Stimulated activated CD8-positive, alpha-beta memory T cell treated with anti-CD3 and anti-CD28 coated beads, Interleukin-2, amount 100 ng/mL, for 1 hour (primary cell): ENCODE measurements at places on chromosomes 2 and 18.

DNA sequence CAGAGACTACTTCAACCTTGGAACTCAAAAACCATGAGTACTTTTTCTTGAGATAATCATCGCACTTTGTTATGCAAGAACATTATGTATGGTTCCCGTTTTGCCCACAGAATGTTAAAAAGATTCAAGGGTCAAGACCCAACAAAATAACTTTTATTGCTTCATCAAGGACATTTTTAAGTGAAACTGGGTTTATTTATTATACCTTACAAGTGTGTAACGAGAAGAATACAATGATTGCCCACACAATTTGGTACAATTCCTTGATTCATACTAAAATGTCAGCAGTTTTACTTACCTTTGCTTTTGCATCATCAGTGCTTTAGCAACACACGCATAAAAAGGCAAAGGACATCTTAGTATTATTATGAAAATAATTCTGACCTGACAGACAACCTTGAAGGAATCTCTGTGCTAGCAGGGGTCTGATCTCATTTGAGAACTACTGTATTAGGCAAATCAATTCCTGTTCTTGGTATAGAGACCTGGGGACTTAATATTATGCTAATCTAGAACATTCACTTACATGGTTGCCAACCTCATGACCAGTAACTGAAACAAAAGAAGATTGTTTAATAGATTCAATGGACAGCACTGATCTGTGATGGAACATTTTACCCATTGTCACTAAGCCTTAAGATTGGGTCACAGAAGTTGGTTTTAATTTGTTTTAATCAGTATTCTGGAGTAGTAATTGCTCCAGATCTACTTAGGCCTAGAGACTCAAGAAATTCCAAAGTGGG, 16.2 kb downstream of the CCDC88A start:
- DNase-seq: no peak

GRCh38 chr2:10917927-10918326, 6.2 kb downstream of the KCNF1 start:
- DNase-seq: no peak

DNA sequence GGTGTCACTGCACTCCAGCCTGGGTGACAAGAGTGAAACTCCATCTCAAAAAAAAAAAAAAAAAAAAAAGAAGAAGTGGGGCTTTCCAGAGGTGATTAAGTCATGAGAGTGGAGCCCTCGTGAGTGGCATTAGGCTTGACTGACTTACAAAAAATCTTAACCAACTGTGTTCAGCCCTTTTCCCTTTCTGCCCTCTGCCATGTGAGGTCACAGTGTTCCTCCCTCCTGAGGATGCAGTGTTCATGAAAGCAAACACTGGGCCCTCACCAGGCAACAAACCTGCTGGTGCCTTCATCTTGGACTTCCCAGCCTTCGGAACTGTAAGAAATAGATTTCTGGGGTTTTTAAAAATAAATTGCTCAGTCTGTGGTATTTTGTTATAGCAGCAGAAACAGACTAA, 37.0 kb upstream of the METTL21A start:
- DNase-seq: no peak

- DNase-seq: no peak
Measured at GRCh38 chr18:59917422-59917821, 17.6 kb downstream of the PMAIP1 start.

DNA sequence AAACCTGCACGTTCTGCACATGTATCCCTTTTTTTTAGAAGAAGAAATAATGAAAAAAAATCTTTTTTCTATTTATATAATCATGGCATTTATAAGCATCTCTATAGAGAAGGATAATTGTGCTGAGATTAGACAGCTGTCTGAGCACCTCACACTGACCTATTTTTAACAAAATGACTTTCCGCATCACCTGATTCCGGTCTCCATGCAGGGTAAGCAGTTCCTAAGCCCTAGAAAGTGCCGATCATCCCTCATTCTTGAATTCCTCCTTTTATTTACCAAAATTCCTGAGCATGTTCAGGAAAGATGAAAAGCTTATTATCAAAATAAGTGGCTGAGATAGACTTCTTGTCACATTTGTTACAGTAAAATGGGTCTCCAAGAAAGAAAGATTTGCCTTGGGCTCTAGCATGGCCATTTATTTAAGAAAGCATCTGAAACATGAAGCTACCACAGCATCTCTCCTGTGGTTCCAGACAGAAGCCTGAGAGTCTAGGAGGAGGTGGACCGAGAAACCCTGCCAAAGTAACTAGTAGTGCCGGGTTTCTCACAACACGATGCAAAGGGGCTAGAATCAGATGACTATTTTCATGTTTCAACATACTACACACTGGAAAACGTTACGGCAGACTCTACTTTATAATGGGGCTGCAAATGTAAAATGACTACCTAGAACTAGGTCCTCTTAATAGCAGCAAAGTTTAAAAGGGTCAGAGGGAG, 670 bp downstream of the GKN1 start:
- DNase-seq: no peak

DNA sequence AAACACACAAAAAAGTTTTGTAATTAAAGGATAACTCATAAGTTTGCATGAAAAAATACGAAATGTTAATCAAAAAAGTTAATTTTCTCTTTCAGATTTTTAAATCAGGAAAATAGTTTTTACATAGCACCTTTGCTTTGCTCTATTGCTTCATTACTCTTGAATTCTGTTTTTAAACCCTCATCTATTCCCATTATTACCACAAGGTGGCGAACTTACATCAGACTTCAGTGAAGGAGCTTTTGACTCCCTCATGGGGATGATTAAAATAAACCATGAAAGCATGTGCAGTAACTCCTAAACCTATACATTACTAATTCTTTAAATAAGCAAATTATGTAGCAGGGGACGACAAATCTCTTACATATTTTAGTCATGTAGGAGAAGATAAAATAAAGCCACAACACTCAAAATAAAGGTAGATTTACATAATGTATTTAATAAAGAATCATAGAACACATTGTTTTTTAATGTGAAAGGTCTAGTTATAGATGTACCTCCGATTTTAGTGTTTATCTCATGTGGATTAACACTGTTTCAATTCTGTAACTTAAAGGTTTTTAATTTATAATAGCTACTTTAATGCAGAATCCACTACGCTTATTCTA, 105.2 kb downstream of the NETO1 start:
- DNase-seq: no peak

DNA sequence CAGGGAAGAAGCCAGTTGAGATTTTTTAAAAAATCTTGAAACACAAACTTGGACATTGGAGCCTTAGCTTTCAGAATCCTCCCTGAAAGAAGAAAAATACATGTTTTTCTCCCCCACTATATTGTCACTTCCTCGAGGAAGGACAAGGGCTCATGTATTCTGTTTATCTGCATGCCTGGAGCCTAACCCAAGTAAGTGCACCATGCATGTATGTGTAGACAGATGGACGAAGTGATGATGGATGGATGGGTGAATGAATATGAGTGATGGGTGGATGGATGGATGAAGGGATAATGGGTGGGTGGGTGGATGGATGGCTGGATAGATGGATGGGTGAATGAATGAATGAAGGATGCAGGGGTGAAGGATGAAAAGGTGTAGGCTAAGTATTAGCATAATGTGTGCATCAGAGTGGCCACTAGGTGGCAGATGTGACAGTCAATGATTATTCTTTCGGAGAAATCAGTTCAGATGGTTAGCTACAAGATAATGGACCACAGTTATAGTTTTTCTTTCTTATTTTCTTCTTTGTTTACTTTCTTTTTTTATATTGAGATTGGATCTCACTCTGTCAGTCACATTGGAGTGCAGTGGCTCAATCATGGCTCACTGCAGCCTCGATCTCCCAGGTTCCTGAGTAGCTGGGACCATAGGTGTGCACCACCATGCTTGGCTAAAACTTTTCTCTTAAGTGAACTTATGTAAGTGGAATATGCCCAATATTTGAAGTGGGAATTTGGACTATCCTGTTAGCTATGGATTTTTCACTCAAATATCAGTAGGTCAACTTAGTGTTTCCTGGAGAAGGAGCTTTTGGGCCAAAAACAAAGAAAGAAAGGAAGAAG, 18.5 kb upstream of the CCDC93 start:
- no peak for DNase-seq

- no peak for DNase-seq
Measured at GRCh38 chr18:64398320-64398719, 249.4 kb upstream of the LINC00305 start.

DNA sequence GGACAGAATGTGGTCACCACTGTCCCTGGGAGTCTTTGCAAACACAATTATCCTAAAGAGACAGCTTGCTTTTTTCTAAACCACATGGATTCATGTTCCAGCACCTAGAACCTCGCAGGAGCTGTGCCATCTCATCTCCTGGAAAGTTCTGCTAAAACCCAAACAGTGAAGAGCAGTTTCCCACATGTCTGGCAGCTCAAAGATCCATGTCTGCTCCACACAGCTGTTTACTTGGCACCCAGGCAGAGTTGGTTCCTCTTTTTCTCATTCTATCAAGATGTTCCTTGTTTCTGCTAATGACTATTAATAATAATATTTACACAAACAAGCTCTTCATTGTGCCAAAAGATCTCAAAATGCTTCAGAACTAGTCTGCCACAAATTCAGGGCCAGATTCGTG, 30.1 kb upstream of the PID1 start:
- no peak for DNase-seq

- no peak for DNase-seq
Measured at GRCh38 chr2:38128653-38129052, 52.7 kb upstream of the CYP1B1 start.

DNA sequence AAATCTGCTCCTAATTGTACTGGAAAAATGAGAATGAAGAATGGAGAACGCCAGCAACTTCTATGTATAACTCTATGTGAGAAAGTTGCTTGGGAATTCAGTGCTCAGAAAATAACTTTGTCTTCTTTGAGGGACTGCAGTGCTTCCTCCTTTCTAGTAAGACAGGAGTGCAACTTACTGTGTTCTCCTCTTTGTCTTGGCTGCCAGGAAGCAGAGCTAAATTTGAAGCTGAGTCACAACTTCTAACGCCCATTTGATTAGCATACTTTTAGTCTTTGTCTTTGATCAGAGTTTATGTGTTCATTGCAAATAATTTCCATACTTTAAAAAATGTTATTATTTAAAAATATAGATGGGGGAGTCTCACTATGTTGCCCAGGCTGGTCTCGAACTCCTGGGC, 6.6 kb downstream of the ARHGAP25 start:
- DNase-seq: no peak

DNA sequence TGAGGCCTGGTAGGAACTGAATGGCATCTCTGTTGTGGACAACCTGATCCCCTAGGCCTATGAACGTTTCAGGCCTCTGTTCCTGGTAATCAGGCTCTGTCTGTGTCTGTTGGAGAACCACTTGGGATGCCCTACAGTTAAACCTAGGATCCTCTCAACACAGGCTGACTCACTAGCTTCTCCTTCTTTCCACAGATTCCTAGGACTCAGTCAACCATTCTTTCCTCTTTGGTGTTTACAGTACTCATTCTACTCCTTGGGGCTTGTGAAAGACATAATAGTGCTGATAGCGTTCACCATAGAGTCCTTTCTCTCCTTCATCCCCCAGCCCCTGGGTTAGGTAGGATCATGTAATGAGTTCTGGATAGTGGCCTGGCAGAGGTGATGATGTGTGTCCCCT, 544.3 kb downstream of the METTL4 start:
- DNase-seq: no peak

GRCh38 chr2:159497256-159497655, 119.1 kb downstream of the BAZ2B start:
- no peak for DNase-seq

- no peak for DNase-seq
Measured at GRCh38 chr2:100991404-100991773, 10.7 kb upstream of the RPL31 start.

DNA sequence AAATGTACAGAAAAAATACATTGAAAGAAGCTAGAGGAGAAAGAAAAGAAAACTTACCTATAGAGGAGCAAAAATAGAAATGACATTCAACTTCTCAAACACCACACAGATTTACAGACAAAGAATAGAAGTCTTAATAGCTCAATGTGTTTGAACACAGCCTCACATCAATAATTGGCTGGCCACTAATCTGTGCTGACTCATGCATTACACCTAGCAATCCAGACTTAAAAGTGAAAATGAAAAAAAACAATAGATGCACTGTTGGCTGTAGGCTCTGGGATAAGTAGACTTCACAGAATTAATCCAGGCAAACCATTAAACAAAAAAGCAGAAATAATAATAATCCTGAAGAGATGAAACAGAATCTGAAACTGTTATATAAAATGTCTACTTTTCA, 961.3 kb upstream of the CELF4 start:
- no peak for DNase-seq

GRCh38 chr2:19617257-19617848, 258.9 kb upstream of the OSR1 start:
- DNase-seq: no peak

- no peak for DNase-seq
Measured at GRCh38 chr2:148926981-148927401, 52.0 kb downstream of the KIF5C start.

- no peak for DNase-seq
Measured at GRCh38 chr2:3587432-3587831, 7.5 kb upstream of the COLEC11 start.

DNA sequence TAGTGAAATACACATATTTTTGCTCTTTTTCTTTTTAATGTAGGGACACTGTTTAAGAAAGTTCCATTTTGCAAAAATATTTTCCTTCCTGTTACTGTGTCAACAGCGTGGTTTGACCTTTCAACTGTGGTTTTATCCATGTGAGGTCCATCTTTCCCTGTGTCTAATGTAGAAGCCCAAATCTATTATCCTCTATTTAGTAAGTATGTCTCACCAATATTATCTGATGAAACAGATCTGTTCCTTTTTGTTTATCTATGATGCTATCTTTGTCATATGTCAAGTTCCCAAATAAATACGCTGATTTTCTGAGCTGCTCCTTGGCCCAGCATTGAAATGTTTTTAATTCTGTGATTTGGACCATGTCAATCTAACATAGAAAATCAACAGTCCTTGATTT, 3.5 kb upstream of the ARHGAP15 start:
- DNase-seq: no peak

- DNase-seq: no peak
Measured at GRCh38 chr2:202521470-202521869, 113.3 kb upstream of the FAM117B start.

DNA sequence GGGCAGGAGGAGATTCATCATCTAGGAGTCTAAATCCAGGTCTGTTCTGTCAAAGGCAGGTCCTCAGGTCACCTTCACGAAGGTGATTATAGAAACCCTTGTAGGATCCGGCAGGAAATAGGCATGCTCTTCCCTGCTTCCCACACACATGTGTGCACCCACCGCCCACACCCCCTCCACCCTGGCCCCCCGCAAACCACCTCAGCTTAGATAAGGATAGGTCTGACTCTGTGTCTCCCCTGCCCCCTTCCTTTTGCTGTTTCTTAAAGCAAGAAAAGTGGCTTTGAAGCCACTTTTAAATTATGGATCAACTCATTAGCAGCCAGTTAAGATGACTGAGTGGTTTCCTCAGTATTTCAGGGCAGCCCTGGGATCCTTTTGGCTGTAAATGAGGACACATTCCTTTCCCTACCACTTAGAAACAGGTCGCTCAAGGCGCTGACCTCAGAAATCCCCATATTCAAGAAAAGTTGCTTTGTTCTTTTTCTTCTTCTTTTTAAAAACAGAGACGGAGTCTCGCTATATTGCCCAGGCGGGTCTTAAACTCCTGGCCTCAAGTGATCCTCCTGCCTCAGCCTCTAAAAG, 14.5 kb upstream of the CIB4 start:
- DNase-seq: no peak

- DNase-seq: no peak
Measured at GRCh38 chr2:129764376-129765325, 214.8 kb upstream of the RAB6C start.

GRCh38 chr2:70714141-70714905, 53.7 kb downstream of the ADD2 start:
- no peak for DNase-seq
